ENCODE measurements at places on chromosomes 4 and X.

- no peak for DNase-seq
These were observed 3.2 kb downstream of the RPL9 start for GRCh38 chr4:39455486-39455885.

- no peak for DNase-seq
These were observed 58.2 kb downstream of the NAA11 start for GRCh38 chr4:79267671-79268070.

- no peak for DNase-seq
These were observed 338 bp upstream of the KLHL2 start for GRCh38 chr4:165207016-165207430.

GRCh38 chr4:131426023-131426758 is 1722.9 kb upstream of the PCDH10 start:
- no peak for DNase-seq

DNA sequence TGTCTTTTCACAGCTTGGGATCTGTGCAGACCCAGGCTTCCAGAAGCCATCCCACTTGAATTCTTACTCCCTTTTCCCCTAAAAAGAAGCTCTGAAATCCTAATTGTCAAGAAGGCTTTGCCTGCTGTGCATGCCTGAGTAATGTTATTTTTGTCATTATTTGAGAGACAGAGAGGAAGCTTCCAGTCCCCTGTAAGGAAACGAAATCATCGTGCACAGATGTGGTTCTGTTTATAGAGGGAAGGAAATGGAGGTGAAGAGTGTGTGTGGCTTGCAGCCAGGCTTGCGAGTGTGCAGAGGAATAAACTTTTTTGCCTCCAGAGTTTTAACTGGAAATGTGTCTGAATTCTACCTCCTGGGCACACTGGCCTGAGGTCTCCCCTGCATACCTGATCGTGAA is 70.2 kb downstream of the TBL1X start:
- DNase-seq = no peak

DNA sequence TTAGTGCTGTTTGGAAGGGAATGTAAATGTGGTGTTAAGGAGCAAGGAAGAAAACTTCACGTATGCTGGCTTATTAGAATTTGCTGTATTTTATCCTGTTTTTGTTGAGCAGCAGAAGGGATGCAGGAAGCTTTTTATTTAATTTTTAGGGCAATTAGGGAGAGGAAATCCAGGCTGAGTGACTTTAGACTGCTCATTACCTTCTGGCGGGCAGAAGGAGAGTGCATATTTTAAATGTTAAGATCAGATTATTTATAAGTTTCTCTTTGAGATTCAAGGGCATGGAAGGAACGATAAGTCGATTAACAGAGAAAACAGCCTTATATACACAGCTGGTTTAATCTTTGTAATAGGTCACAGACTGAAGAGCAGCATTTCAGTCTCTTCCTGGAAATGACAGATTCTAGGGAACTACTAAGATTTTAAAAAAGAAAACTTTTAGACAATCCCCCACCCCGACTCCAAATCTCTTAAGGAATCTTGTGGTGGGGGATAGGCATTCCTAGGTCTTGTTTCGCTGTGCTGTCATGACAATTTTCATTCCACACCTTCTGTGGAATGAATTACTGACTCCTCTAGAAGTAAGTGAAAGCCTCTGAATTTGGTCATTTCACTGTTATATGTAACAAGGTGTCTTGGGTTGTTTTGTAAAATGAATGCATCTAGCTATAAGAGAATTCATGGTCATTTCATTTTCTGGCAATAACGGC is 402.5 kb downstream of the RAPGEF2 start:
- no peak for DNase-seq

GRCh38 chr4:116585246-116585645 is 500.1 kb downstream of the TRAM1L1 start:
- DNase-seq = no peak

GRCh38 chr4:16066586-16067128 is 17.2 kb downstream of the PROM1 start:
- DNase-seq = no peak

- DNase-seq = no peak
These were observed 568 bp downstream of the CHST7 start for GRCh38 chrX:46573892-46574773.

DNA sequence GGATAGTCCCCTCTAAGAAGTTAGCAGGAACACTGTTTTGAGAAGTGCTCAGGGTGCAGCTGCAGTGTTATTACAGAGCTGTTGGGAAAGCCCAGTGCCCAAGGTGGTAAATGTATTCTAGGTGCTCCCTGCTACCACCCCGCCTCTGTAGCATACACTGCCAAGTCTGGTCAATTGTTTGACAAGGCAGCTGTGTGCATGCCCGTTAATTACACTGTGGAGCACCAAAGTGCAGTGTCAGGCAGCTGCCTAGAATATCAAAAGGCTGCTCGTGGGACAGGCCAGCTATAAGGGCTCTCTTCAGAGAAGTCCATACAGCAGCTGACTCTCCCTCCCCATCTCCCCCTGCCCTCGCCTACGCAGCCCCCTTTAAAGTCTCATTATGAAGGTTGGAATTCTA is 99.9 kb upstream of the KLHL13 start:
- no peak for DNase-seq

DNA sequence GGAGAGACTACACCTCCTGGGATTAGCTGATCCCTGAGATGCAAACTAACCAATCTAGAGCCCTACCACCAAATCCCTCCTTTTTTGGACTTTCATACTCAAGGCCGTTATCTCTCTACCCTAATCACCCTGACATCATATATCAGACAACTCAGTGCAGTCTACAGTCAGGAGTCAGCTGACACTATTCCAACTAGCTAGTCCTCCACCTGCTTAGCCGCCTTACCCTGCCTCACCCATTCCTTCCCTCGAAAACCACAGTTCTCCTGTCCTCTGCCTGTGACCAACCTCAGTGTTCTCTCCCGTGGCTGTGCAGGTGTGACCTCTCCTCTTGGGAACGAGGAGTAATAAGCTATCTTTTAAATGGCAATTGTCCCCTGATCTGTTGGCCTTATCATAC is 1.8 kb upstream of the PPEF2 start:
- DNase-seq = no peak

Data from smooth muscle cell of the brain vasculature (primary cell).